Peyer's patch (tissue), 4 donors: ENCODE measurements at places on chromosomes 6 and 20. TPM values are rescaled to one million over a fixed set of nuclear protein-coding genes. Genes with fewer than 3 reads are reported as not detected.

GRCh38 chr6:5213836-5214235, 46.9 kb downstream of the LYRM4 start:
- no peak for DNase-seq

BTN1A1 gene
- total RNA-seq = not detected

TMEM244 gene
- total RNA-seq = not detected

GRCh38 chr6:137213813-137214212, 5.4 kb downstream of the IFNGR1 start:
- no peak for DNase-seq

MCM3 gene
- 71.8 TPM for total RNA-seq

DNA sequence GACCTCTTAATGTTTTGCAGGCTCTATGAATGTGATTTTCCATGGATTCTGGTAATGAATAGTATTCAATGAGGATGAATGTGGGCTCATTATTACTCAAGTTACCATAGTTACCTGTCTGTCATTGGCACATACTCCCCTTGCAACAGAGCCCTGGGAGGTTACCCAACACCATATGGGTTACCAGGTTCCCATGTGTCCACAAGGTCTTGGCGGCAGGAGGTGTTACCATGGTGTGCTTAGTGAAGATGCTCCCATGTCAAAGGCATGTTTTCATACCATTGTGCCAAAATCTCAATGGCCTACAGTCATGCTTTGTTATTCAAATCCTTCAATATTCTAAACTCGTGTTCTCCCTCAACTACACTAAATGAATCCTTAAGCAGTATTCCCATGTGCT, 232.5 kb downstream of the HDGFL1 start:
- no peak for DNase-seq

KAT14 gene
- total RNA-seq = 21.6 TPM

DNA sequence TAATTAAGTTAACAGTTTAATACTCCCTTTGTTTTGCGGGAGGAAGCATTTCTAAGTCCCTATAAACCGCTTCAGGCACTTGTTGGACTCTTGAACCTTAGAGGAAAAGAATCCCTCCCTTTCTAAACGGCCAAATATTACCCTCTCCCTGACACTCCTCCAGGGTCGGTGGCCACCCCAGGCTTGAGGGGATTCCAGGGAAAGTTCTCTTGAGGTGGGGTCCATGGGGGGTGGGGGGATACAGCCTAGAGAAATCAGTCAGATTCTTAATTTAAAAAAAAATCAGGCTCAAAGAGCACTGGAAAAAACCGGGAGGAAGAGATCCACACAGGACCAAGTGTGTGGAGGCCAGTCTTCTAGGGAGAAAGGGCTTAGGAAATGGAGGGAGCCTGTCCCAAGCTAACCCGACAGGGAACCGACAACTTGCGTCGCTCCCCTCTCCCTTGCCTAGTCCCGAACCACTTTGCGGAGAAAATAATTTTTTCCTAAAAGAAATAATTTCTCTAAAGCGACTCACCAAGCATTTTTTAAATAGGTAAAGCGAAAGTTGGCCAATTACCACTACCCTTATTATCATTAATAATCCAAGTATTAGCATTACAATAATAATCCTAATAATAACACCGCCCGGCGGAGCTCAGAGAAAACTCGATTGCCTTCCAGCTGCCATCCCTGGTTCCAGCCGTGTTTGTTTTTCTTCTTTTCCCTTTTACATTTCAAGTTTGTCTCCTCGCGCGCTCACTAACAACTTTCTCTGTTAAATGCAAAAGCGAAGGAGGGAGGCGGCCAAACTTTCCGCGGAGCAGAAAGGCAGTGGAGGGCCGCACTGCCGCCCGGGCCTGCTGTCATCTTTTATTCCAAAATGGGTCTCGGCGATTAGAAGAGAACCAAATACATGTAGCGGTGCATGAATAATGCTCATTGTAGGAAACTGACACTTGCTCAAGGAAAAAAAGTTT, 4.8 kb downstream of the NR2E1 start:
- DNase-seq = no peak

BMP2 gene
- total RNA-seq = 29.4 TPM

CEP250 gene
- total RNA-seq = 27.7 TPM

GRCh38 chr6:113304116-113304515, 553.0 kb upstream of the MARCKS start:
- DNase-seq = no peak

PNPLA1 gene
- total RNA-seq = 1.3 TPM

DNA sequence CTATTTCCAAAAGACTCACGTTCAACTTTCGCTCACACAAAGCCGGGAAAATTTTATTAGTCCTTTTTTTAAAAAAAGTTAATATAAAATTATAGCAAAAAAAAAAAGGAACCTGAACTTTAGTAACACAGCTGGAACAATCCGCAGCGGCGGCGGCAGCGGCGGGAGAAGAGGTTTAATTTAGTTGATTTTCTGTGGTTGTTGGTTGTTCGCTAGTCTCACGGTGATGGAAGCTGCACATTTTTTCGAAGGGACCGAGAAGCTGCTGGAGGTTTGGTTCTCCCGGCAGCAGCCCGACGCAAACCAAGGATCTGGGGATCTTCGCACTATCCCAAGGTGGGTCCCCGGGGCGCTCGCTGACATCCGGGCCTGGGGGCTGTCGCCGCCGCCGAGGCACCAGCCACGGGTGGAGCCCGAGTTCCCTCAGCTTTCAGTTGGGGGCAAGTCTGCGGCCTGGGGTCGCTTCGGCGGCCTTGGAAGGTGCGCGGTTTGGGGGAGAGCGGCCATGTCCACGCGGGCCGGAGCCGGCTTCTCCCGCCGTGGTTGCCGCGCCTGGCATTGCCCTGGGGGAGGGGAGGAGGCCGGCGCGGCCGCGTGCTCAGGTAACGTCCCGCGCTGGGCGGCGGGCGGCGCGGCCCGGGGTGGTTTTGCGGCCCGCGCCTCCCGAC, 429 bp downstream of the AMD1 start:
- peak; percentile 81 for DNase-seq

- no peak for DNase-seq
Observed at GRCh38 chr6:33289784-33290315, 449 bp downstream of the PFDN6 start.

SLPI gene
- total RNA-seq = 28.0 TPM

DNA sequence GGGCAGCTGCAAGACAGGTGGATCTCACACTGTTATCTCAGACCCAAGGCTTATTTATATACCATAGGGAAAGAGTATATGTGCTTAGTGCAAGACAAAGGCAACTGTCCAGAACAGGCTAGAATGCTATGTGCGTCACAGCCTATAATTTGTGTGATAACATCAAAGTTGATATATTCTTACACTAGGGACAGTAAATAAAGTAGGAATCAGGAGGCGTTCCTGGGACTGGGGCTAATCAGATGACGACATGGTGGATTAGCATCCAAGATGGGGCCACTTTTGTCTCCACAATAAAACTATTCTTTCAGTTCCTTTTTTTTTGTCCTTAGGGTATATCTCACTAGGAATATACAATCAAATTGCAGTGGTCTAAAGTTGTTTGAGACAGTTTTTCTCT, 54.9 kb upstream of the IER3 start:
- no peak for DNase-seq

GRCh38 chr6:133017581-133017980, 203.2 kb downstream of the RPS12 start:
- no peak for DNase-seq

- DNase-seq = no peak
Observed at GRCh38 chr6:27279513-27280063, 32.1 kb downstream of the PRSS16 start.

DNA sequence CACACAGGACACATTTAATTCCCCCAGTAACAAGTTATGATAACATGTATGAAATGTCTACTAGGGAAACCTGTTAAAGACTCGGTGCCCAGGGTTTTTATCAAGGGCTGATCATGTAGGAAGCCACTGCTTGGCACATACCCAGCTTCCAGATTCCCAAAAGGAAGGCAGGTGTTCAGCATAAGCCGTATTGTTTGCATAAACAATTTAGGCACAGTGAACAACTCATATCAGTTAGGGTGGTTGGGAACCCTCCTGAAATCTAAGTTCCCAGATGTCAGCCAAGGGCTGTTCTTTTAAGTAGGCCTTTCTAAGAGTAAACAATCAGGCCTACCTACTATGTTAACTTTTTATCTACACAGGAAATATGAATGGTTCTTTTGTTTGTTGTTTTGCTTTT, 74.1 kb downstream of the ASXL1 start:
- no peak for DNase-seq

GRCh38 chr20:48409055-48409615, 418.7 kb downstream of the PREX1 start:
- no peak for DNase-seq

RNF217 gene
- 60.1 TPM for total RNA-seq

TPBG gene
- 12.4 TPM for total RNA-seq

GRCh38 chr6:141415896-141416295, 716.8 kb upstream of the GJE1 start:
- no peak for DNase-seq

DNA sequence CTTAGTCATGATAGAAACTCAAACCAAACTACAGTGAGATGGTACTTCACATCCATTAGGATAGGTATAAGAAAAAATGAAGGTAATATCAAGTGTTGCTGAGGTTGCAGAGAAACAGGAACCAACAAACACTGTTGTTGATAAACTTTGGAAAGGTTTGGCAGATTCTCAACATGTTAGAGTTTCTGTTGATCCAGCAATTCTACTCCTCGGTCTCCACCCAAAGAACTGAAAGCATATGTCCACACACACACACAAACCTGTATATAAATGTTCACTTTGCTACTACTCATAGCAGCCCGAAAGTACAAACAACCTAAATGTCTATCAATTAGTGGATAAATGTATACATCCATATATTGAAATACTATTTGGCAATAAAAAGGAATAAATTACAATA, 128.3 kb upstream of the CARMIL1 start:
- DNase-seq = no peak

DNA sequence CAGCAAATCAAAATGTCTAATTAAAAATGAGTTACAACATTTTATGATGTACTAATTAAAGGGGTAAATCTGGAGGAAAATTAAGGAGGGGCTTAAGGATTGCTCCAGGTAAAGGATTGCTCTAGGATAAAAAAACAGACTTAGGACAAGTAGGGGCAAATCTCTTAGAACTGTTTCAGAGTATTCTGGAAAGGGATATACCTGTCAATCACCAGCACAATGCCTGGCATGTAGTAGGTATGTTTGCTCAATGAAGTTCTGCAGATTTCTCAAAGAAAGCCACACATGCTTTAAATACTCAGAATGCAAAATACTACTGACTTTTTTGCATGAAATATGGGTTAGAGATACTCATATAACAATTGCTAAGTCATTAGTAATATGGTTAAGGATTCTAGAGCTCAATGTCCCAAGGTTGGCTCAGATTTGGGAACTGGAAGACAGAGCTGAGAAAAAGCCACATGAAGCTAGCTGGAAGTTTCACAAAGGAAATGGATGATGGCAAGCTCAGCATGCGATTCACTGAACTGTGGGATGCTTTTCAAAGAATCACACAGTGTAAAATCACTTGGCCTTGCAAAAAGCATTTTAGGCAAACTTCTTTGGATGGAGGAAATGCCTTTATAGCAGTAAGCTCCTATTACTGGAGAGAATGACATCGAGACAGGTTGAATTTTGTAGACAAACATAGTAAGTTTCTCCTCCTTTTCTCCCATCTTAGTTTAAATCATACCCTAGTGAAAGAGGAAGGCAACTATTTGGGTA, 72.8 kb downstream of the MAP3K5 start:
- no peak for DNase-seq

- no peak for DNase-seq
Observed at GRCh38 chr20:54168961-54169862, 4.6 kb downstream of the CYP24A1 start.

DNA sequence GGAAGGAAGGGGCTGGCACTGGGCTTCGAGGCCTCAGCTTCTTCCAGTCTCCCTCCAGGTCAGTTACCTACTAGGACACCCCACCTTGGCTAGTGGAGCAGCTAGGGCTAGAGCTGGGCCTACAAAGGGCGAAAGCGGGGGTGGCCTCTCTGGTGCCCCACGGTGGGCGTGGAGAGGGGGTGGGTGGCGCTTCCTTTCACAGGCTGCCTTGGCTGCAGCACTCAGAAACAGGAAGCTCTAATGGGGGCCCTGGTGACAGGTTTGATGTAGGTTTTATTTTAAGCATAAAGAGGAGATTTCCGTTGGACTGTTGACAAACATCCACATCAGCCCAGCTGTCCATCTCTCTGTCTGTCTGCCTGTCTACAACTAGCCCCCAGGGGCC, 13.4 kb downstream of the FAM110A start:
- peak; percentile 75 for DNase-seq

PCSK2 gene
- total RNA-seq = 0.80 TPM

ENPP5 gene
- 5.1 TPM for total RNA-seq

- DNase-seq = no peak
Observed at GRCh38 chr20:20411836-20412235, 43.9 kb downstream of the INSM1 start.

DNA sequence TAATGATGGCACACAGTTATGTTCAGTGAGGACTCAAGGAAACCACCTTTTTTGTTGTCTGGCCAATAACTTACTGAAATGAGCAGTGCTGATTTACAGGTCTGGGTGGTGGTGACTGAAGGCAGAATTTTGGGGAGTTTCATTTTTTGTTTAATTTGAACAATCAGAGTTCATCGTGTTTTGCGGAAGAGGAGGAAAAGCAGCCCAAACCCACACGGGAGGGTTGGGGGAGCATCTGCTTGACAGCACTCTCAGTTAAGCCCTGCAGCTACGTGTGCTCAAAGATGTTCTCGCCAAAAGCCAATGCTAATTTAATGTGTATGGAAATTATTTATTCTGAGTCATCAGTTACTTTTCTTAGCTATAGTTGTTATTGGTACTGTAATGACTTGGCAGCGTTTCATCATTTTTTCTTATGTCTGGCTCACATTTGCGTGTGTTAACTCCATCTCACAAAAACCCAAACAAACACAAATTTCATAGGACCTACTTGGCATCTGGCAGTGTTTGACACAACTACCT, 89.2 kb downstream of the UST start:
- DNase-seq = no peak

FYN gene
- 67.4 TPM for total RNA-seq

GTPBP2 gene
- 118 TPM for total RNA-seq
